ENCODE measurements at places on chromosomes 2 and 18.

- DNase-seq = no peak
Measured at GRCh38 chr18:48455555-48456478, 46.6 kb upstream of the ZBTB7C start.

GRCh38 chr2:158809816-158810215 is 14.7 kb downstream of the DAPL1 start:
- no peak for DNase-seq

- DNase-seq = no peak
Measured at GRCh38 chr2:185219981-185220380, 518.6 kb upstream of the FSIP2 start.

DNA sequence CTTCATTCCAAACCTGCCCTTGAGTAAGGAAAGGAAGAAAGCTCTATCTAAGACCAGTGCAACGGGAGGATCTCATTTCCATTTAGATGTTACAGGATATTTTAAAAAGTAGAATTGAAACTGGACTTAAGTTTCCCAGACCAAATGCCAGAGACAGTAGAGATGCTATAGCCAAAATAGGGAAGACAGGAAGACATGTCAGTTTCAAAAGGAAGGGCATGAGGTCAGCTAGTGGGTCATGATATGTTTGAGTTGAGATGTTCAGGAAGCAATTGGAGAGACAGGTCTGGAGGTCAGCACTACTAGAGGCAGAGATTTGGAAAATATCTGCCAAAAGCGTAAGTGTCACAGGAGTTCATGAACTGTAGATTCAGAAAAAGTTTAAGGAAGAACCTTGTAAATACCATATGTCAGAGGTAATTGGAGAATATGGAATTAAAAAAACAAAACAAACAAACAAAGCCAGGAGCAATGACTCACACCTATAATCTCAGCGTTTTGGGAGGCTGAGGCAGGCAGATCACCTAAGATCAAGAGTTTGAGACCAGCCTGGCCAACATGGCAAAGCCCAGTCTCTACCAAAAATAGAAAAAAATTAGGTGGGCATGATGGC is 50.8 kb downstream of the EPHA4 start:
- no peak for DNase-seq

GRCh38 chr2:121298476-121298875 is 13.5 kb upstream of the TFCP2L1 start:
- DNase-seq = no peak

DNA sequence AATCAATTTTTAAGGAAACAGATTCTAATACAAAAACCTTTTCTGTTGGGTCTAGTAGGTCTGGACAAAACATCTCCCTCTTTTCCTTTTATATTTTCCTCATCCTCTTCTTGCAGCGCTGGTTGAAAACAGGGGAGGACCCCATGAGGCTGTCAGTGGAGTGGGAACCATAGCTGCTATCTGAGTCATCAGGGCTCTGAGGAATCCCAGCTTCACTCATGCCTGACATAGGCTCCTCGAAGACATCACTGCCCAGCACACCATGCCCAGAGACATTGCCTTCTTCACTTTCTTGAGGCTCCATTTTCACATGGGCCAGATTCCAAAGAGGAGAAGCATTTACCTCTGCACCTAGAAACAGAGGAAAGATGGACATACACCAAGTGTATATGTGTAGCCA is 10.0 kb downstream of the SUPT7L start:
- no peak for DNase-seq

- DNase-seq = no peak
Measured at GRCh38 chr18:51623653-51624052, 426.2 kb upstream of the MEX3C start.

DNA sequence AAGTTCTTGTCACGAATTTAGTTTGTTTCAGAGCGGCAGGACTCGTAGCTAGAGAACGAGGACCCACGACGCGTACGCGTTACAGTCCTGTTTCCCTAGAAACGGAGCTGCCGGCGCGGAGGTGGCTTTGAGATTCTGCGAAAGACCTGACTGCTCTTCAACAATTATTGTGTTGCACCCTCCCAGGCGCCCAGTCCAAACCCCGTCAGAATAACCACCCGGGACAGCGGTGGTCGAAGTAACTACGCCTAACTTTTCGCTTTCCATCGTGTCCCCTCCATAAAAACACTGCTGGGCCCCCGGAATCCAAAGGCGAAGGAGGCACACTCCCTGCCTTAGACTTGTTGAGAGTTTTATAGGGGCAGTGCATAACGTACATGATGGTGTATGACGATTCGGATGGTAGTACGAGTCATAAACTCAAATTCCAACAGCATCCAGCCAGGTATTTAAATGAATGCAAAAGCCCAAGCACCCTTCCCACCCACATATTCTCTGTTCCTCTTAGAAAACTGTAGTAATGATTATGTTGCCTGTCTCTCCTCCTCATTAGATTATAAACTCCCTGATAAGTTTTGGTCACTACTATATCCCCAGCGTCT is 651 bp upstream of the STAM2 start:
- no peak for DNase-seq

DNA sequence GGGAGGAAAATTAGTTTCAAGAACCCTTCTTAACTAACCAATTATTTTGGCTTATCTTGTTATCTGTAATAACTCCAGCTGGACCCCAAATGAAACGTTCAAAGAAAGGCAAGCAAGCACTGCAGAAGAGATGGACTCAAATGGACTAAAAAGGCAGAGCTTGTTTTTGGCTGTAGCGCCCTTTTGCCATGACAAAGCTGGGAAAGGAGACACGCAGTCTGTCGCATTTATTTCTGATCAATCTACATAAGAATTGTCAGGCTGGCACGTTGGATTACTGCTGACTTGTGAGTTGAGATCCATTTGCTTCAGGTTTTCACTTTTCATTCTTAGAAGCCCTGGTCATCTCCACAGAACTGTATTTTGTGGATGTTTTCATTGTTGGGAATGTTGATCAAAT is 402.9 kb downstream of the TMEM182 start:
- DNase-seq = no peak

DNA sequence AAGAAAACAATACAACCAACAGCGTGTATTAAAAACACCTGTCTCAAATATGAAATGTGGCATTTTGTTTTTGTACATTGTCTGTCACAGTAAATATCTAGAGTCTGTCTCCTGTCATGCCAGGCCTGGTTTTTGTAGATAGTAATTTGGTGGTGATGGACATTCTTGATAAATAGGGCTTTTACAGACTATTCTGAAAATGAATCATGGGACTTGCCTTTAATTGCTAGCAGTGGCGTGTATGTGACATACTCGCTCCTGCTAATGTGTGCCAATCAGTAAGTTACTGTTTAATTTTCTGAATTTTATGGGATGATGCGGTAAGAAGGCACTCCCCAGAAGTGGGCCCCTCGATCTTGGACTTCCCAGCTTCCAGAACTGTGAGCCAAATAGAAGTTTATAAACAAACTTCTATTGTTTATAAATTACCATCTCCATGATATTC is 83.7 kb downstream of the TANC1 start:
- no peak for DNase-seq

DNA sequence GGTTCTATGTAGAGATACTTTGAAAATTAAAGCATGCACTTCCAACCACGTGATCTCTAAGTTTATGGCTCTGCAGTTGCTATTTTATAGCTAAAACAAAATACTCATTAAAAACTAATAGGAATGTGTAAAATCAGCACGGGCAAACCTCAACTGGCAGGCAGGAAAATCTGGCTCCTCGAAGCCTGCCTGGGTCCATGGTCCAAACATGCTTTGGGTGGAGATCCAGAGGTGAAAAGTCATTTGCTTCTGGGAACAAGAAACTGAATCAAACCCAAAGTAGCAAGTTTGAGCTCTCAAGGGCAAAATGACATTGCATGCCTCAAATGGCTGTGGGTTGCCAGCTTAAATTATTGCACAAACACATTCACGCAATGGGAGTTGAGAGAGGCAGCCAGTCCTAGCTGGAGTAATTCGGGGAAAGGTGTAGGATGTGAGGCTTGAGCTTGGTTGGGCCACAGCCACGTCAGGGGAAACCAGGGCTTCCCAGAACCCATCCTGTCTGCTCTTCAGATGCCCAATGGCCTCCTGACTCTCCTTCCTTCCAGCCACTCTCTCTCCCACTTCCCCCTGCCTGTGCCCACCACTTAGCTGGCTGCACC is 75.2 kb upstream of the LCLAT1 start:
- DNase-seq = no peak

GRCh38 chr2:224723586-224724217 is 7.5 kb upstream of the CCDC195 start:
- DNase-seq = no peak

DNA sequence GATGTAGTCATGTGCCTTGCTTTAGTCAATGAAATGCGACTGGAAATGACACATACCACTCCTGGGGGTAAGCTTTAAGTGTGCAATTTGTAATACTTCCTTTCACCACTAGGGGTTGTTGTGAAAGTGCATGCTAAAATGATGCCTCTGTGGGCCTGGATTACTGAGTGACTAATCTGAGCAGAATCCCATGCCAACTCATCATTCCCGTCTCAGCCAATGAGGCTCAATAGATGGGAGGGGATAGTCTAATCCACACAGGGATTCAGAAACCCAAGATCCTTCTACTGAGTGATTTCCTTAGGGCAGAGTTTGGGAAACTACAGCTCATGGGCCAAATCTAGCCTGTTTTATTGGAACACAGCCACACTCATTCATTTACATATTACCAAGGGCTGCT is 54.0 kb downstream of the HRH4 start:
- DNase-seq = no peak

- no peak for DNase-seq
Measured at GRCh38 chr2:26951236-26951635, 19.2 kb upstream of the MAPRE3 start.

DNA sequence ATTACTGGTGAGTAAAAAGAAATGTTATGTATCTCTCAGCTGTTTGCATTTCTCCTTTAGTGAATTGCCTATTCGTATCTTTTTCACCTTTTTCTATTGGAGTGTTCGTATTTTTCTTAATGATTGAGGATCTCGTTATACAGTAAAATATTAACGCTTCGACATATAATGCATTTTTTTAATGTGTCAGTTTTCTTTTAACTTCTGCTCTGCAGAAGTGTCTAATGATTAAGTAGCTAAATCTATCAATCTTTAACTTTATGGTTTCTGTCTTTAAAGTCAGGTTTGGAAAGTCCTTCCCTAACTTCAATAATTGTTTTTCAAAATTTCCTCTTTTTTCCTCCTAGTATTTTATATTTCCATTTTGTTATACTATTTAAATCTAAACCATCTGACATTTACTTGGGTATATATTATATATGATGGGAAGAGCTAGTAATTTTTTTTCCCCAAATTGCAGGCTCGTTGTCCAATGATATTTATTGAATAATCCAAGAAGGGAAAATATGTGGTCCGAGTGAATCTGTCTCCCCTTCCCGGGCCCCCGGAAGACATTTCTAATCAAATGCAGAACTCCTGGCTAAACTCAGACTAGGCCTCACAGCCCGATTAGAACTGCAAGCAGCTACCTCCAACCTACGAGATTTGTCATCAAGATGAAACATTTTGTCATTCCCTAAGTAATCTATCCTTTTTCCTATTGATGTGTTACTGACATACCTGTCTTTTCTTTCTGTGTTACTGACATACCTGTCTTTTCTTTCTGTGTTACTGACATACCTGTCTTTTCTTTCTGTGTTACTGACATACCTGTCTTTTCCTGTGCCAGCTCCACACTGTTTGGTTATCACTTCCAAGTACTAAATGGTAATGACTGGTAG is 17.2 kb downstream of the PCBP1 start:
- no peak for DNase-seq

DNA sequence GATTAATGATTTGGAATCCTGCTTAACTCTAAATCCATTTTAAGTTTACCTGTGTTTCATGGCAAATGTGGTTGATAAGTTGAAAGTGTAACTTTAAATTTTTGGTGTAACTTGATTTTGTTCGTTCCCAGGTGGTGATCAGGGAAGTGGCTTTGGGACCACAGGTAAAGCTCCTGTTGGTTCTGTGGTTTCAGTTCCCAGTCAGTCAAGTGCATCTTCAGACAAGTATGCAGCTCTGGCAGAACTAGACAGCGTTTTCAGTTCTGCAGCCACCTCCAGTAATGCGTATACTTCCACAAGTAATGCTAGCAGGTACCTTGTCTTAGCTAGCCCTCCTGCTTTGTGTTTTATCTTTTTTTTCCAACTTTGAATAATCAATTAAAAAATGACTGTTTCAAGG is 62.8 kb downstream of the AGFG1 start:
- DNase-seq = no peak

DNA sequence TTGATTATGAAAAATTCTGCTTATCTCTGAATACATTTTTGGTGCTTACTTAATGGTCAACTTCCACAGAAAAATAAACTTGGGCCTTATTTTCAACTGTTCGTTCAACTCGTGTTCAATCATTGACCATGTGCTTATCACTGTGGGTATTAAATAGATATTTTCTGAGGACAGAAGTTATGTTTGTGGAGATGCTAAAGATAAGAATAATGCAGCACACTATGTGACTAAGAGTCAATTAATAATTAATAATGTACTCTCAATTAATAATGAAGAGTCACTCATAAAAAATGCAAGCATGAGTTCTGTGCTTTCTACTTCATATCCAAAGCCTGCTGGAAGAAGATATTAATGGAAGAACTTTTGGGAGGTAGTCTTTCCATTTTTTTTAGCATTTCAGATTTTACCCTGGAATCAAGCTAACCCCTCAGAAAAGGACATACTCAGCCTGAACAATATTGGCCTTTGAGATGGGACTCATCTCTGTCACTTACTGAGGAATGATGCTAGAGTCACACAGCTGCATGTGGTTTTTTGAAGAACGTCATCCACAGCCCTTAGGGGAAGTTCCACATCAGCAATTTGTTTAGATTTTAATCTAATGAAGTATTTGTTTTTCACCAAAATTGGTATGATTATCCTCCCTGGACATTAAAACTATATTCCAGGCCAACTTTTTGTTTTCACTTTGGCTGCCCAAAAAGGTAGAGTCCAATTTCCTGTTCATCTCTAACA is 191.9 kb upstream of the CRIM1 start:
- DNase-seq = no peak

GRCh38 chr2:171228826-171229225 is 68.1 kb upstream of the TLK1 start:
- no peak for DNase-seq

DNA sequence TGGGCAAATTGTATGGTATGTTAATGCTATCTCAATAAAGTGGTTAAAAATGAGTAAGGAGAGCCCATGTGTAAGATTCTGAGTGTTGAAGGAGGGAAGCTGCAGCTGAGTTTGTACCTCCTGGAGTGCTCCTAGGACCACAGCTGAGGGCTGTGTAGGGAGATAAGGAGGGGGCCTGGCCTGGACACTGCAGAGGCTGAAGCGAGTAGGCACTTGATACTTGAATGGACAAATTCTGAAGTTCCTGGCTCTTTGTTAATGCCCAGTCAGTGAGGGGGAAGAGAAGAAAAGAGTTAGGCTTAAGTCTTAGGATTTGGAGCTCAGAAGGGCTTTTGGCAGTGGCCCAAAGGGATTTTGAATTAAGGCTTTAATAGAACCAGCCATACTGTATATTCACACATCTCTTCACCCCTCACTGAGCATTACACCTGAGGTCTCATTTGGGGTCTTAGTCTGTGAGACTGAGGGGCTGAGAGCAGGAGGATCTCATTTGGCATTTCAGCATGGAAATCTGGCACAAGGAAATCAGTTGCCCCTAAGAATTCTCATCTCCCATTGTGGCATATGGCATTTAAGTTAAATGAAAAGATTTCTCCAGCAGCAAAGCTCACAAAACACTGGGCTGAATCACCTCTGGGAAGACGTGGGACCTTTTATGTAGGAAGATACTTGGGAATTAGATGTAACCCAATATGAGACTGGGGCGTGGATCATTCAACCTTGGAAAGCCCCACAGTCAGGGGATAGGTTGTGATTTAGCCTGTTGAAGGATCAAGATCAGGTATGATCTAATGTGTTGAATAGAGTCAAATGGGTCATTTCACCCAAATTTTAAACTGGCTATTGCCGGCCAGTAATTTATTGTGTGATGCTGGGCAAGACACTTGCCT is 46.8 kb downstream of the LIPG start:
- no peak for DNase-seq

GRCh38 chr18:9092665-9093064 is 9.8 kb upstream of the NDUFV2 start:
- no peak for DNase-seq

Data from stimulated activated CD8-positive, alpha-beta memory T cell treated with anti-CD3 and anti-CD28 coated beads, Interleukin-15, amount 100 ng/mL, for 4 hours (primary cell).